ENCODE measurements at places on chromosomes 16 and 17.

DNA sequence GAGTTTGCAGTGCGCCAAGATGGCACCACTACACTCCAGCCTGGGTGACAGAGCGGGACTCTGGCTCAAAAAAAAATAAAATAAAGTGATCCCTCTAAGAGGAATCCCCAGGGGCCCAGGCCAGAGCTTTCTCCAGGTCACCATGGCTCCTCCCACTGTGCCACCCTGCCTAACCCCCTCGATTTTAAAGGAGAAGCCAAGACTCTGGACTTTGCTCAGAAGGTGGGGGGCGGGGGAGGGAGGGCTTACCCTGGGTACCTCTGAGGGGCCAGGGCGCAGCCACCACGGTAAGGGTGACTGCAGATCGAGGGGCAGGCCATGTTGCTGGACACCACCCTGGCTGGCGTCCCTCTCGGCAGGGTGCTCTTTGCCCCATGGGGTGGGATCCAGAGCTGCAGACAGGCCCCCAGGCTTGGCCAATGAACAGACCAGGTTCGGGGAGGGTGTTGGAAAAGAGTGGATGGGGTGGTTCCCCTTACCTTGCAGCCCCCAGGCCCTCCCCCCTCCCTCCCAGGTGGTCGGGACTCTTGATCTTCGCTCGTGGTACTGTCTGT, 455 bp upstream of the GRB7 start:
- DNase-seq: no peak

DNA sequence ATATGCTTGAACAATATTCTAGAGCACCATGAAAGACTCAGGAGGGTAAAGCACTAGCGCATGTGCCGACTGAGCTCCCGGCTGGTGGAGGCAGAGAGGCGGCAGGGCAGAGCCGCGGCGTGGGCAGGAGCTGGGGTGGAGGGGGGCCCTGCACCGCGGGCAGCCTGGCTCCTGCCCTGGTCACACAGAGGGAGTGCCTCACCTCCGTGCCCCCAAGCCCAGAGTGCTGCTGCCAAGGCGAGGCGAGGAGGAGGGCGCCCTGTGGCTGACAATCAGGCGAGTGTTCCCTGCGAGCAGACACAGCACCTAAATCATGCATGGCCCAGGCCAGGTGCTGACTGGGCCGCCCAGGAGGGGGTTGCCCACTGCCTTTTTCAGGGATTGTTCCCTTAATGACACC, 105.8 kb upstream of the TNRC6C start:
- DNase-seq: no peak

DNA sequence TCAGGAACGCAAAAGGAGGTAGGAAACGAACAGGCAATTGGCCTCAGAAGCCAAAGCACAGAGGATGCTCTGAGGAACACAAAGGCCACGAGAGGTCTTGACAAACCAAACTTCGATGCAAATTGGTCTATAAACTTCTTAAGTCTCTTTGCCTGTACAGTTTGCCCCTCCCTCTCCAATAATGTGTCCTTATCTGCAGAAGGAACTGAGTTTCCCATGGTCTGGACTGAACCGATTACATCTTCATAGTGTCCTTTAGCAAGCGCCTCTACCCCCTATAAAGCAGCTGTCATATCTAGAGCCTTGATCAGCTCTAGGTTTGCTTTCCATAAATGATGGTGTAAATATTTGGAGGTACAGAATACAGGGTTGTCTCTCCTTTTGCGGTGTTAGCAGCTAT, 3.1 kb upstream of the CDRT4 start:
- DNase-seq: peak; percentile 71

DNA sequence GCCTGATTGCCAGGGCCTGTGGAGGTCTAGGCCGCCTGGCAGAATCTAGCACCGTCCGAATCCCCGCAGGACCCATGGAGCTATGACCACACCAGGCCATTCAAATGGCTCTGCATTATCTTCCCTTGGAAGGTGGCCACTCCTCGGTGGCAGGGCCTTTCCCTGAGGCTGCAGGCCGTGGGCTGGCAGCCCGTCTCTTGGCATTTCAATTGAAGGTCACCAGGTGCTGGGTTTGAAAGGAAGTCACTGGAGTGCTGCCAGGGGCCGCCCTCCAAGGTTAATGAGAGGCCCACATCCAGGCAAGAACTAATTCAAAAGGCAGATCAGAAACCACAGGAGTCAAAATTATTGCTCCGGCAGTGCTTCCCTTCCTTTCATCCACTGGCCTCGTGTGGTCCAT, 27.7 kb upstream of the CACNG5 start:
- no peak for DNase-seq

DNA sequence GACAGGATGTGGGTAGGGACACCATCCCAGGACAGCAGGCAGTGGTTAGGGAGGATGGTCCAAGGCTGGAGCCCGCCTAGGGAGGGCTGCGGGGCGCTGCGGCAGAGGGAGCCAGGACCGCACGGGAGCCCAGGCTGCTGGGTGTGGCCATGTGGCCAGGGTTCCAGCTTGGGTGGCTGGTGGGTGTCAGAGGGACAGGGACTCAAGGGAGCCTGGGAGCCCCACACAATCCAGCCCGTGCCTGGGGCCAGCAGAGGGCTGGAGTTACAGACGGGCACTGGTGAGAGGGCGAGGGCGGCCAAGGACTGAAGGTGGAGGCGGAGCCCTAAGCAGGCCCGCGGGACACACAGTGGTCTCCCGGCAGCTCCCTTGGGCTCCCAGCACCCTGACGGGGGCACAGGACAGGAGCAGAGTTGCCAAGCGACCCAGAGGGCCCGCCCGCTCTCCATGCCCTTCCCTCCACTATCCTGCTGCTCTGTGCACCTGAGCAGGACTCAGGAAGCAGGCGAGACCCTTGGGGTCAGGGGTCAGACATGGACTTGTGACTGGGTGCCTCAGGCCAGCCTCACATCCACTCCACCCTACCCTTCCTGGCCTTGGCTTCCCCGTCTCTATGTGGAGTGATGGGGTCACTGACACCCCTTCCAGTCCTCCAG, 7.1 kb downstream of the MRPL28 start:
- DNase-seq: no peak

DNA sequence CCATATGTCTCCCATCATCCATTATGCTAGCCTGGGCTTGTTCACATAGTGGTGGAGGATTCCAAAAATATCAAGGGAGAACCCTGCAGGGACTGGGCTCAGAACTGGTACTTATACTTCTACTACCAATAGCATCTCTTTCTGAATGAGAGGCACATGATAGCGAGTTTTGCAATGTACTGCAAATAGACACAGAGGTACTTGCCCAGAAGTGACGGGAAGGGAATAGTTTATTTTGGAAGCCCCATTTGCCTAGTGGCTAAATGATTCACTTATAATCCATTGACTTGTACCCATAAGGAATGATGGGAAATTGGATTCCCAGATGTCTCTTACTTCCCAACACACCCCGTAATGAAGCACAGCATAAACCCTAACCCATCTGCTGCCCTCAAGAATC, 124.8 kb upstream of the ERCC4 start:
- DNase-seq: no peak

DNA sequence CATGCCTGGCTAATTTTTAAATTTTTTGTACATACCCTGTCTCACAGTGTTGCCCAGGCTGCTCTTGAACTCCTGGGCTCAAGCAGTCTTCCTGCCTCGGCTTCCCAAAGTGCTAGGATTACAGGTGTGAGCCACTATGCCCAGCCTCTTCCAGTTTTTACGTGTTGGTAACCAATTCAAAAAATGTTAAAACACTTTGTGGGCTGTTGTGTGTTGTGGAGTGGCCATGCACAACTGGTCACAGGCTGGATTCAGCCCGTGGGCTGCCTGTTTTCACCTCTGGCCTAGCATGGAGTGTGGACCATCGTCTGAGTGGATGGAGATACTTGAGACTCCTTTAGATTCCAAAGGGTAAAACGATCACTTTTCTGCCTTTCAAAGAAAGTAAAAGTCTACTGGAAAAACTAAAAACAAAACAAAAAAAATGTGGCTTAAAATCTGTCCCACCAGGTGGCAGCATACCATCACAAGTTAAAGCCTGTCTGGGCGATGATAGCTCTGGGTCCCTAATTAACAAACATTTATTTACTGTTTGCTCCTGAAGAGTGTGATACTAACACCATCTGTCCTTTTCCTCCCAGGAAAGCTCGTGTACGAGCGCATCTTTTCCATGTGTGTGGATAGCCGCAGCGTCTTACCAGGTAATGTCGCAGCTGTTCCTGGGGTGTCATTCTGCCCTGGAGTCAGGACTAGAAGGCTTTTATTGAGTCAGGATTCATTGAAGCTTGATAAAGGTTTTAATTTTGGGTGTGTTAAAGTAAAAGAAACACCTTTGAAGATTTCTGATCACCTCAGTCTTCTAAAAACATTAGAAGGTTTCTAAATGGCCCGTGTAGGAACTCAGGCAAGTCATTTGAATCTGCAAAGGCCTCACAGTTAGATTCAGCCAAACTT, 45.8 kb downstream of the VPS35L start:
- DNase-seq: no peak

DNA sequence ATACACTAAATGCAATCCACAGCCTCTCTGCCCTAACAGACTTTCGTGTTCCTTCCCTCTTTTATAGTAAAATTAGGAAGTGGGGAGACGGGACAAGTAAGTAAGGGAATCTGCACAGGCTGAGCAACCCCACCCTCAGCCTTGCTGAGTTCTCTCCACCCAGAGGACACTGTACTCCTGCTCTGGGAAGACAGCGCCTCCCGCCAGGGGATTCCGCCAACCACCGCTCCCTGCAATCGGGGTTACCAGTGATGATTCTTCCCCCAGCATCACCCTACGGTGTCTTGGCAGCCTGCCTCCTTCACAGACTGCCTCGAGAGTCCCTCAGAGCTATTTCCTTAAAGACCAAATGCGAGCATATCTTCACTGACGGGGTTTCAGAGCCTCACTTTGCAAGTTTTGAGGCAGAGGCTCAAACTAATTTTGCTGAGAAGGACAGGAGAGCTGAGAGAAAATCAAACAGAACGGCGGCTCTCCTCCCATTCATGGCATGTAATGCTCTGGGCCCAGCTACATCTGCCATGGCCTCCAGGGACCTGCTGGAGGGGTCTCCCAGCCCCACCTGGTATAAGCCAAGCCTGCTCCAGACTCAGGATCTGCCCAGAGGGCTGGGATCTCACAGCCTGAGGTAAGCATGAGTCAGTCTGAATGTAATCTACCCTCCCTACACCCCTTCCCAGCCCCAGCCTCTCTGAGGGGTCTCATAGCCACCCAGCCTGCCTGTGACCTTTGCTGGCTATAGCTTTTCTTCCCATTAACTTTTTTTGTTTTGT, 22.7 kb upstream of the ASGR2 start:
- DNase-seq: peak; percentile 77

DNA sequence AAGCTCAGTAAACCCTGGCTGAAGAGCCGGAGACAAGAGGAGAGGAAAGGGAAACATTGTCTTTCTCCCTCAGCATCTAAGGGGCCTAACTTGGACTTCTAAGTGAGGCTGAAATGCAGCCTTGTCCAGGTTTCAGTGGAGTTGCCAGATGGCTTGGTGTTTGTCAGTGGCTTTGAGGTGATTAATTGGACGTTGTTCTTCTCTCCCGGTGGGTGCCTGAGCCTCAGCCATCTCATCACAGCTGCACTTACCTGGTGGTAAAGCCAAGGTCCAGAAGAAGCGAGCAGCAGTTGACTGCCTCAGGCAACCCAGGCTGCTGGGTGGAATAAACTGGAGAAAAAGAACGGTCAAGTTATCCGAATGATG, 202.2 kb upstream of the NLRP1 start:
- DNase-seq: no peak

- peak; percentile 95 for DNase-seq
Observed at GRCh38 chr17:78925234-78925633, at the start of gene TIMP2. Gene TIMP2, minus strand, starts transcription at chr17:78925387. Its CDS starts 299 bp downstream, at chr17:78925088.

DNA sequence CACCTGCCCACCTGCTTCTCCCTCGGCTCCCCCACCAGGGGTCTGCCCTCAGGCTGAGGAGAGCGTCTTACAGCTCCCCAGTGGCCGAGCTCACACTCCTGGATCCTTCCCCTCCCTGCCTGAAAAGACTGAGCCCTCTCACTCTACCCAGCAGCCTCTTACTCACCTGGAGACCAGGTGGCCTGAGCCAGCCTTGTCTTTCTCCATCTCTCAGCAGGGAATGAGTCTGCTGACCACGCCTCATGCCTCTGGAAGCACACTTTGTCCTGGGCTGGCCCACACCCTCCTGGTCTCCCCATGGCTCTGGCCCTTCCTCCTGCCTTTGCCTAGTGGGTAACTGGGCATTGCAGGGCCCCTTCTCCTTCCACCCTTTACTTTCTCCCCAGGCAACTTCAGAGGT, 177.2 kb downstream of the ENGASE start:
- no peak for DNase-seq

GRCh38 chr17:37516127-37516571, 26.5 kb downstream of the DUSP14 start:
- no peak for DNase-seq

Measured in islet precursor cell (in vitro differentiated cells).